ENCODE measurements at places on chromosomes 12 and 14.

DNA sequence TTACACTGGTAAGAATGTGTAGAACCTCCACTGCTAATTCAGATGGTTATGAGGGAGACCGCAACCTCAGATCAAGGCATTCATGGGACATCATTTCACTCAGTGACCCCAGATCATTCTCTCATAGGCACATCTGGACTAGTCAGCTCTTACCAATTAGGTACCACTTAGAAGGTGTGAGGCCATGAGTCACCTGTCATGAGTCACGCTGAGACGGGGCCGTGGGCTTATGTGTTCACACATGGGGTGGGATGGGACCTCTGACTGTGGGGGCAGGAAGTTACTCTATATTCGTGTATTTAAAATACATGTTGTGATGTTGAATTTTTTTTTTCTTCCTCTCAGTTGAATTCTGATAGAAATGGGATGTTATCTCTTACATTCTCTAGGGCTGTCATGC lies 55.9 kb downstream of the CCDC92 start:
- DNase-seq, result peak; percentile 80

DNA sequence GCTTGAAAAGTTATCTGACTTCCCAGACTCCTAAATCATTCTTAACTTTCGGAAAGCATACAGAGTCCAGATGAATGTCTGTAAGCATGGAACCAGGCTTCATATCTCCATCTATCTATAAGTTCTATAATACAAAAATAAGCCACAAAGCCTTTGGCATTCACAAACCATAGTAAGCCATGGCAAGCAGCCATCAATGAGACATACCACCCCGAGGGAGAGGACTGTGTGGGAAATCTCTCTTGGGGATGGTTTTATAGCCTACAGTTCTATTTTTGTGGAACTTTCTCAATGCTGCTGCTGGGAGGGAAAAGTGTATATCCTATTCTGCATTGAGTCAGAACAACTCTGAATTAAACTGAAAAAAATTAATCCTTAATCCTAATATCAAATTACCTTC lies 20.4 kb downstream of the EGLN3 start:
- DNase-seq, result no peak

GRCh38 chr12:9701380-9702154 lies 31.3 kb downstream of the CLECL1 start:
- DNase-seq, result peak; percentile 52

GRCh38 chr14:33764876-33765650 lies 185.8 kb downstream of the EGLN3 start:
- no peak for DNase-seq

- peak; percentile 96 for DNase-seq
These were observed 17.4 kb upstream of the CHFR start for GRCh38 chr12:132904718-132905328.

- DNase-seq, result no peak
These were observed 827.0 kb downstream of the AACS start for GRCh38 chr12:125892276-125892675.

DNA sequence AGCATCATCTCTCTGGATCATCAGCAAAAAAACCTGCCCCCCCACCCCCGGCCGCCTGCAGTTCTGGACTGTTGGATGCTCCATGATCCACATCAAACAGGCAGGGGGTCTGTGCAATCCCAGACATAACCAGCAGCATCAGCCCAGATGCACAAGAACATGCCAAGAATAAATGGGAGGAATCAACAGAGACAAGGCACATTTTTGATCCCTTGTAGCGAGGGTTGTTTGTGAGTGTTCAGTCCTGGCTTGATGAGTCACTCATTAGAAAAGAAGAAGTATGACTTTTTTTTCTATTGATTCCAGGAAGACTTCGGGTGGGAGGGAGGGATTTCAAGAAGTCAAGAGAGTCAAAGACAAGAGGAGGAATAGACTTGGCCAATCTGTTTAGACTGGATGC lies 244.2 kb downstream of the KSR2 start:
- no peak for DNase-seq

DNA sequence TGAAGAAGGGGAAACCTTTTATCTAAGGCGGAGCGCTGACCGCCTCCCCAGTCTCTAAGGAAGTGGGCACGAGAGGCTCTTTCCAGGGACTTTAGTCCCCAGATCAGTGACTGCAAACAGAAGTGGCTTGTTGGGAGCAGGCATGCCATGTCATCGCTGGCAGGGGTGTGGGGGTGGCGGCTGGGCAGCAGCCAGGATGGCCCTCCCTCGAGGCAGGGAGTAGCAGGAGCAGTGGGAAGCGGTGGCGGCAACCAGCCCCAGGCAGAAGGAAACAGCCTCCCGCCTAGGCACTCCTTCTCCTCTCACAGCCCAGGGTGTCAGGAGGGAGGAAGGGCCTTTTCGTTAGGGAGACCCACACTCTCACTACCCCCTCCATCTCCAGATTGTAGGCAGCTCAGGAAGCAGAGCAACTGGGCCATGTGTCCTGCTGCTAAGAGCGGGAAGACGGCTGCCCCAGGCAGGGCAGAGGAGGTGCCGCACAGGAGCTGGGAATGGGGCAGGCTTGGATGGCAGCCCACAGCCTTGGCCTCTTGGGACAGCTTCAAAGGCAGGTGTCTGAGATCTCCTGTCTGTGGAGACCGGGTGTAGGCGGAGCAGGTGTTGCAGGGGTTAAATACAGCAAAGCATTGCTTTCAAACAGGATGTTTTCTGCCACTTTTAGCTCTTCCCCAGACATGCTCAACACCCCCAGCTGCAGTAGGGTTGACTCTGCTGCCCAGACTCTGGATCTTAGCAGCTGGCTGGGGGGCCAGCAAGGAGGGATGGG lies 21.8 kb downstream of the VDR start:
- DNase-seq, result peak; percentile 70

DNA sequence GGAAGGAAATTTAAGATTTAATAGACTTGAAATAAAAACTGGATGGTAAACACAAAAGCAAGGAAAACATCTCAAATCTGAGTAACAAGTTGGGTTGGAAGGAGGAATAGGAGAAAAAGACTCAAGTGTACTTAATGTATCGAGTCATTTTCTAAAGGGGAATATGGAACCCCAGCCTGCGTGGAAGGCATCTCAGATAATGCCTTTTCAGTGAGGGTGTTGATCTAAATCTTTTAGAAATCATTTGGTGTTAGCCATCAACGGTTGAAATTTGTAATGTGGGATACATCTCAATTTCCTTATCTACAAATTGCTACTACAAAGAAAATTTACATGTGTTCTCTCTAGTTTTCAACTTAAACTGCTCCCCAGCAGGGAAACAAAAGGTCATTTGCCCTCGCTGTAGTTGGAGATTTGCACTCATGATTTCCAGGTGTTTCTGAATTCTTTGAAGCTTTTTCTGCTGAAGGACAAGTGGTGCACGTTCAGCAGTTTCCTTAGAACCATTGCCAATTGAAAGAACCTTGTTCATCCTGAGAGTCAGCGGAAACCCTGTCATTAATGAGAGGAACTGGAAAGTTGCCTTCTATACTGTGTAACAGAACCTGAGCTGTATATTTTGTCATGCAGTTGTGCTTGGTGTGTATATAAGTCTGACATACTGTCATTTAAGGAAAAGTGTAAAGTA lies 2.2 kb downstream of the PCBP2 start:
- DNase-seq, result no peak

GRCh38 chr14:36509069-36509917 lies 10.7 kb downstream of the NKX2-1 start:
- DNase-seq, result no peak

- no peak for DNase-seq
These were observed 52.6 kb upstream of the PPFIA2 start for GRCh38 chr12:81811778-81812125.

- DNase-seq, result no peak
These were observed 137.2 kb upstream of the E2F7 start for GRCh38 chr12:77202457-77203060.

DNA sequence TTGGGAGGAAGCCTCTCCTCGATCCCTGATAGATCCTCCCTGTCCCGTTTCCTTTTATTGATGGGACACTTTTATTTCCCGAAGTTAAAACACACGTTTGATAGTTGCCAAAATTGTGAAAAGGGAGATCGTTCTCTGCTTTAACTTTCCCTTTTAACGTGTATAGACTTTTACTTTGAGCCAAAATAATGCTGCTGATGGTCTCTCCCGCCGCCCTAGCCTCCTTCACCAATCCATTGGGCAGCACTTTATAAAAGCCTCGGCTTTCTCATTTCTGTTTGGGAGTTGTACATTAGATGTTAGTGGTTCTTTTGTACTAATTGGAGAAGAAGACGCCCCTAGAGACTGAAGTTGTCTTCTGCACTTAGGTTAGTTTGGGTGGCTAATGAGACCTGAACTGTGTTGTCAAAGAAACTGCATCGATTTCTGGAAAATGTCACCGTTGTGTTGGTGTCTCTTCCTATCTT lies 1.4 kb downstream of the TMTC2 start:
- no peak for DNase-seq

GRCh38 chr12:124694846-124695497 lies 127.6 kb upstream of the NCOR2 start:
- DNase-seq, result no peak

DNA sequence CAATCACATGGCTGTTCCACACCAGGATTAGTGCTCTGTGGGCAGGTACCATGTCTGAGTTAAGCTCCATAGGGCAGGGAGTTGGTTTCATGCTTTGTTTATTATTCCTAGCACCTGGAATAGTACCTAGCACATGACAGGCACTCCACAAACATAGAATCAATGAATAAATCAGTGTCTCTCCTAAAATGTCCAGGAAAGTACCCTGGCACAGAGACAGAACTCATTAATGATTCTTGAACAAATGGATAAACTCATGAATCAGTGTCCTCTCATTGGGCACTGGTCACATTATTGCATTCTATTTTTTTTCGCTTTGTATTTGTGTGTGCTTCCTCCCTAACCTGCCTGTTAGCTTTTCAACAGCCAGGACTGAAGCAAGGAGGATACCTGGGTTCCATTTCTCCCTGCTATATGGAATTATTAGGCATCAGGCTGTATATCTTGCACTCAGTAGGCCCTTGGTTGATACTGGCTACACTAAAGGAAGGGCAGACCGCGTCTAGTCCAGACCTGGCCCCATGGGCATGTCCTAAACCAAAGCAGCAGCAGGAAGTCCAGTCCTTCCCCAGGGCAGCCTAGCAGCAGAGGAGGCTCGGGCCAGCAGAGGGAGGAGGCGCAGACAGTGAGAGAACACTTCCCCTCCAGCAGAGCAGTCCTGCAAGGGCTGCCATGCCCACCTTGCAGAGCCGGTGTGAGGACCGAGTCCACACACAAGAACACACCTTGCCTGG lies 18.4 kb downstream of the HDAC7 start:
- DNase-seq, result no peak

DNA sequence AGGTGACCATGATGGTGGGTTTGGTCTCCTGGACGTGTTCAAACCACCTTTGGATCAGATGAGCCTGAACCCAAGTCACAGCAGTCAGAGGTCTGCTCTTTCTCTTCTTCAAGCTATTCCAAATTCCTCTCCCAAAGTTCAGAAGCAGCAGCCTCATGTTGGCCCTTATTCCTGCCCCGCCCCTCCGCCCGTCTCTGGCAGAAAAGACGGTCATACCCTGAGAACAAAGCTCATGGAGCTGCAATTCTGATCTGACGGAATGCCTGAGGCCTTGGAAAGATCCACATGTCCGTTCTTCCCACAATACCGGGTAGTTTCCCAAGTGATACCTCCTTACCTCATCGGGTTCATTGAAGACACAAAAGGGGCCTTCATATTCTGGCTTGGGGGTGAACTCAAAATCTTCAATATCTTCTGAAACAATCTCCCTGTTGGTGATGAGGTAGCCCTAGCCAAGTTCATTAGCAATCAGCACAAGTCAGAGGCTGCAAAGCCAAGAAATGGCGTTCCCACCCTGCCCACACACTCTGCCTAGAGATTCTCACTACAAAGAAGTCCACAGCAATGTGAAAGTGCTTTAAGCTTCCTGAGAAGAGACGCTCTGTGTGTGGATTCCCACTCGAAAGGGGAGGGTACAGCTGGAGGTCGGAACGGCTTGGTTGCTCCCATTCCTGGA lies 11.2 kb downstream of the POLE start:
- no peak for DNase-seq

DNA sequence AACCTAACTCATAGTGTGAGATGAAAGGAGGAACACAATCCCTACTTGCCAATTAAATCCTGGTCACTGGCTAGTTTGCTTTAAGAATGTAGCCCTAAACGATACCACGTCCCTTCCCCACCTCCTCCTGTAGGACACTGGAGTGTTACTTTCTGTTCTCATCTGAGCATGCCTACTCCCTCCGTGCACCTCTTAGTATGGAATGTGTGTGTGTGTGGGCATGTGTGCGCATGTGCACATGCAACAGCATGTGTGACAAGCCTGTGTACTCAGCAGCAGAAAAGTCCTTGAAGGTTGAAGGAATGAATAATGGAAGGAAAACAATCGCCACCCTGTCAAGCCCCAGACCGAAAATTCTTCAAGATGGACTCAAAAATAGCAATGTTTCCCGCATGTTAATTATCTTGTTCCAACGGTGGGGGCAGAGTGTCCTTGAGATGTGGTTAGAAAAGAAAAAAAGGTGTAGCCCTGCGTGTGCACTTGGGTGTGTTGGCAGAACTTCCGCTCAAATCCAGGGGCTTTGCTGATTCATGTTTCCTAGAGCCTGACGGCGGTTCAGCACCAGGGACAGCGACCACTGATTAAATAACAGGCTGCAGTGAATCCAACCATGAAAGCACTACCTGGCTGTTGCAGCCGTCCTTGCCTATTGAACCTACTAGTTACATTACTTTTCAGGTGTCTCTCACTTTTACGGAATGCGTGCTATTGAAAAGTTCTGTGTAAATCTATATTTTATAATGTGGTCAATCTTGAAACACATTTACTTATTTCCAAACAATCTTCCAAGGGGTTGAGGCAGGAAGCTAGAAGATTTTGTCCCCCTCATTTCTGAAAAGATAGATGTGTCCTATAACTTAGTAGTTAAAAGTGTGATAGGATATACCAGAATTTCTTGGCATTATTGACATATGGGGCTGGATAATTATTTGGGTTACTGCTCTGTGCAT lies 79.8 kb downstream of the SRRM4 start:
- DNase-seq, result peak; percentile 58

GRCh38 chr12:131032082-131032750 lies 78.5 kb downstream of the ADGRD1 start:
- no peak for DNase-seq

GRCh38 chr12:15005064-15005463 lies 32.2 kb downstream of the PDE6H start:
- no peak for DNase-seq

DNA sequence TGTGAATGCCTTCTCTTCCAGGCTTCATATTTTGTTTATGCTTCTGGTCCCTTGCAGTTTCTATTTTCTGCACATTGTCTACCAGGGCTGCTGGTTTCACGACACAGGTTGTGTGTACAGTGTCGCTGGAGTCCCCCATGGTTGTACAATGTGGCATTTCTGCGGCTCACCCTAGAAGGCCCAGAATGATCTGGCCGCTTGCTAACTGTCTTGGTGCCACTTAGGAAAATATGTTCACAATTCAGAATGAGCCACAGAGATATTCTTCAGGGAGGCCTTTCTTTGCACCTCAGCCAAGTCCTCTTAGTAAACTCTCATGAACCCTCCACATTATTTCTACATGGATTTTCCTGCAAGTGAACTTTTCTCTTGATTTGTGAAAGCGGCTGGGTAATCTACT lies 195.4 kb downstream of the SUDS3 start:
- no peak for DNase-seq
